ENCODE measurements at places on chromosomes 4 and X.

DNA sequence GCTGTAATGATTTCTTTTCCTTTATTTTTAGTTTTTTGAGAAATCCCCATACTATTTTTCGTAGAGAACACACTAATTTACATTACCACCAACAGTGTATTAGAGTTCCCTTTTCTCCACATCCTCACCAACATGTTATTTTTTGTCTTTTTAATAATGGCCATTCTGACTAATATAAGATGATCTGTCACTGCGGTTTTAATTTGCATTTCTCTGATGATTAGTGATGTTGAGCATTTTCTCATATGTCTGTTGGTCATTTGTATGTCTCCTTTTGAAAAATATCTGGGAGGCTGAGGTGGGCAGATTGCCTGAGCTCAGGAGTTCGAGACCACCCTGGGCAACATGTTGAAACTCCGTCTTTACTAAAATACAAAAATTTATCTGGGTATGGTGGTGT lies 30.2 kb downstream of the SPINK2 start:
- no peak for DNase-seq

DNA sequence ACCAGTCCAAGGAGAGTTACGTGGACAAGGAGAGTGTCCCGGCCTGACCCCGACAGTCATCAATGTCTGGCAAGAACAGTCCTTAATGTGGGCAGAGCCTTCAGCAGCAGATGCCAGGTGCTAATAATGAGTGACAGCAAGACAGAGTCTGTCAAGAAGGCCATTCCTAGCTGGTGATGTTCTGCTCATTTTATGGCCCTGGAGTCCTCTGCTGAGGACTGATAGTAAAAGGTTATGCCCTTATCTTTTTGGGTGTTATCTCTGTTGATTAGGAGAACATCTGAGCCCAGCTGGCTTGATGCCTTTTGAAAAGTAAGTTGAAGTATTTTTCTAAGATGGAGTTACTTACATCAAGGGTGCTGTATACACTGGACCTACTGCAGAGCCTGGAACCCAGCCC lies 67.3 kb downstream of the SLC34A2 start:
- no peak for DNase-seq

DNA sequence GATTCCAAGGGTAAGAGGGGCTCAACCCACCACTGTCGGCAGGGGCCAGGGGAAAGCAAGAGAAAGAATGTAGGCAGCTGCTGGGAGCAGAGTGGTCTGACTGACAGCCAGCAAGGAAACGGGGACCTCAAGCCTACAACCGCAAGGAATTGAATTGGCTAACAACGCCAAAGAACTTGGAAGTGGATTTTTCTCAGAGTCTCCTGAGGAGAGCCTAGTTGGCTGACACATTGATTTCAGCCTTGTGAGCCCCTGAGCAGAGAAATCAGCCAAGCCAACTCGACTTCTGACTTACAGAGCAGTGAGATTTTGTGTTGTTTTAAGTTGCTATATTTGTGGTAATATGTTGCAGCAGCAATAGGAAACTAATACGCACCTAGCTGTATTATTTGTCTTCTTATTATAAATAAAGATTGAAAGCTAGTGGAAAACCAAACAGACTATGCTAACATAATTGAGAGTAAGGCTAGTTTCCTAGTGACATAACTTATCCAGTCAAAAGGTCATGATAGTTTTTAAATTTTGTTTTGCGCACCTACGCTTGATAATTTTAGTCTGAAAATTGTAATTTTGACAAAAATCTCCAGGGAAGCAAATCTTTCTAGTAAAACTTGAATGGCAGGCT lies 145.8 kb upstream of the HCCS start:
- no peak for DNase-seq

DNA sequence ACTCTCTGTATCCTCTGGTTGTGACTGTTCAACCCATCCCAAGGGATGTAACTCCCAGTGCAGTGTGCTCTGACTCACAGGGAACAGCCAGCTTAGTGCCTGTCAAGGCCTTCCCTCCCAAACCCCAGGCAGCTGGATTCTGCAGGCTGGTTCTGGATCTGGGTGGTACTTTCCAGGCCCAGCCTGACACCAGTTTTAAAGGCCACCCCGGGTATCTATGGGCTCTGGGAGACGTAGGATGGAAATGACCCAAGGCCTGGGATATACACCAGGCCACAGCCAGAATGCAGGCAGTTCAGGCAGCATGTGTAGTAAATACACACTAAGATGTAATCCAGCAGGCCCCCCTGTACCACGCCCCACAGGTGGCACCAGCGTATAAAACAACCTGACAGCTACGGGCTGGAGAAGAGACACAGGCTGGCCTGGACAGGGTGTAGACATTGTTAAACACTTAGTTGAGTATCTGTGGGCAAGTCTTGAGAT lies 64.2 kb downstream of the SPINK2 start:
- DNase-seq = no peak

- no peak for DNase-seq
These were observed 195.2 kb downstream of the CCNG2 start for GRCh38 chr4:77352192-77352591.

DNA sequence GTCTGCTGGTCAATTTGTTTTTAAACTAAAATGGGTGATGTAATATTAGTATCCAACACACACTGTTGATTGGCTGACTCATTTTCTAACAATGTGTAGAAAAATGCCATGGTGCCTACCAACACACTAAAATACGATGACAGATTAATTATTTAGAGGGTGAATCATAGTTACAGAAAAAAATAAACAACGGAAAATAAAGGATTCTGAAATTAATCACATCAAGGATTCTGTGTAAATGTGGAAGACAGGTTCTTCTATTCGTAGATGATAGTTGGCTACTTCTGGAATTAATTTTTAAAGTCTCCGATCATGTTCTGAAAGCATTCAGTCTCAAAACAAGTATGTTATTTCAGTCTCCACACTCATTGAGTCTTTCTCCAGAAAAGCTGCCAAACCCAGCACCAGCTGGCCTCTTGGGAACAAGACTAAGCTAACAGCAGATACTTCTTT lies 8.2 kb upstream of the IQCM start:
- DNase-seq = no peak

- no peak for DNase-seq
These were observed 90.1 kb downstream of the EVC2 start for GRCh38 chr4:5618051-5618960.

DNA sequence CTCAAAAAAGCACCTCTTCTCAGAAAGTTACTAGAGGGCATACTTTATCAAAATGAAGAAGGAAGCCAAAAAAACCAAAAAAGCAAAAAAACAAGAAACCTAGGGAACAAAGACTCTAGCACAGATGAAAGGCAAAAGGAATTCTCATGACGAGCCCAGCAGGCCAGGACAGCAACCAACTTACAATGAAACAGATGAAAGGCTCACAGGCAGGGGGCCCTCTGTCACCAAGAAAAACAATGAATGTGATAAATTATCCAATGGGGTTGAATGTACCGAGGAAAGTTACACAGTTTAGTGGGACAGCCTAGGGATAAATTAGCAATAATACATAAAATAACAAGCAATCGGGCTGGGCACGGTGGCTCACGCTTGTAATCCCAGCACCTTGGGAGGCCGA lies 79.0 kb downstream of the GPR82 start:
- no peak for DNase-seq

- DNase-seq = no peak
These were observed 172.9 kb downstream of the SPRY1 start for GRCh38 chr4:123569541-123569940.

DNA sequence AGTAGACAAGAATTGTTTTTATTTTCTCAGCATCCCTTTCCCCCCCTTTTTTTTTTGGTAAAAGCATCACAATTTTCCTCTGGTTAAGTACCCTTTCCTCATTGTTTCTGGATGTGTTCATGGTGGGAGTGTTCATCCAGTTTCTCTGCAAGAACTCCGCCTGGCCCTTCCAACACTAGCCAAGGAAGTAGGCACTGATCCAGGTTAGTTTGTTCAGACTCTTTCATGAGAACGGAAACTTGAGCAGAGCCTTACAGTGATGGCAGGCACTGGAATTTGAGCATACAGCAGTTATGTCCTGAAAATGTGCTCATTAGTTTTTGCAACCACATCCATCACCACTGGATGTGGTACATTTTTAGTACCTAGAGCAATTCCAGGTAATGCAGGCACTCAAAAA lies 336.1 kb upstream of the BOD1L1 start:
- no peak for DNase-seq

- no peak for DNase-seq
These were observed 167.4 kb downstream of the GABRB1 start for GRCh38 chr4:47198791-47199190.

Measured in K562 (cell line).